AG04449 (cell line): ENCODE measurements at places on chromosomes 1 and 21.

DNA sequence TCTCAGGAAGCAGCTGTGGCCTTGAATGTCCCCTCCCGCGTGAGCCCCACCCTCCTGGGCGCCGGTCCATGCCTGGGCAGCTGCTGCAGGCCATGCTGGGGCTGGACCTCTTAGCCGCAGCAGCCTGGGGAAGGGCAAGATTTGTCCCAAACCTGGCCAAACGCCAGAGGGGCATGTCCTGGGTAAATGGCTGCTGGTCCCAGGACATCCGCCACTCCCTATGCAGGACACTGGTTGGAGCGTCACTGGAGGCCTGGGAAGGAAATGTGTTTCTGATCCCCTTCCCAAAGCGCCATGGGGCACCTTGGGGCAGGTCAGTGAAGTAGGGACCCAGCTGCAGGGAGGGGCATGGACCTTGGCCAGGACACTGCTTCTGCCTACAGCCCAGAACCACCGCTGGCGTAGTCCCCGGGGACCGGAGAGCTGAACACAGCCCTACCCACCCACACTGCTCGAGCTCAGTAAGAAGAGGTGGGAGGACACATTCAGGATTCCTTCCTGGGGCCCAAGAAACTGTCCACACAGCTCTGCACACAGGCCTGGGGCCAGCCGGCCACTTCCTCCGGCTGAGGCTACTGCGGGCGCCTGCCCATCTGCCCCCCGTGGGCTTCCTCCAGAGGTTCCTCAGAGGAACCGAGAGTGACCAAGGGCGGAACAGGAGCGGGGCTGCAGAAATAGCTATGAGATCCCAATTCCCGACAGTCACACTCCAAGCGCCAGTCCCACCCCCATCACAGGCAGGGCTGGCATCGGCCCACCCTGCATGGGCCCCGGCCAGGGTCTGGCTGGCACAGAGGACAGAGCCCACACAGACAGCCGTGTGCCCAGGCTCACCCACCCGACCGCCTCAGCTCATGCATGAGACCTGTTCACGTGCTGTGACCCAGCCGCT lies 10.8 kb upstream of the PLEKHG5 start:
- DNase-seq, result no peak

DNA sequence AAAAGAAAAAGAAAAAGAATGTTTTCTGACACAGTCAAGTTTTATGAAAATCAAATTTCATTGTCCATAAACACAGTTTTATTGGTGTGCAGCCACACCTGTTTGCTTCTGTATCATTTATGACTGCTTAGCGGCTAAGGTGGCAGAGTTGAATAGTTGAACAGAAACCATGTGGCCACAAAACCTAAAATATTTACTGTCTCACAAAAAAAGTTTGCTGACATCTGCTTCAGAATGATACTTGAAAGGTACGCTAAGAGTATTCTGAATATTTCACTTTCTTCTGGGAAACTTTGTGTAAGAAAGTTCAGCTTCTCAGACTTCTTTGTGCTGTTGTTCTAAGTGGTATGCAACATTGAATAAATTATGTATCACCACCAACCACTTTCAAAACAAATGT lies 6.2 kb downstream of the KCNK1 start:
- no peak for DNase-seq

- no peak for DNase-seq
Observed at GRCh38 chr1:236734141-236734765, 48.0 kb downstream of the ACTN2 start.

DNA sequence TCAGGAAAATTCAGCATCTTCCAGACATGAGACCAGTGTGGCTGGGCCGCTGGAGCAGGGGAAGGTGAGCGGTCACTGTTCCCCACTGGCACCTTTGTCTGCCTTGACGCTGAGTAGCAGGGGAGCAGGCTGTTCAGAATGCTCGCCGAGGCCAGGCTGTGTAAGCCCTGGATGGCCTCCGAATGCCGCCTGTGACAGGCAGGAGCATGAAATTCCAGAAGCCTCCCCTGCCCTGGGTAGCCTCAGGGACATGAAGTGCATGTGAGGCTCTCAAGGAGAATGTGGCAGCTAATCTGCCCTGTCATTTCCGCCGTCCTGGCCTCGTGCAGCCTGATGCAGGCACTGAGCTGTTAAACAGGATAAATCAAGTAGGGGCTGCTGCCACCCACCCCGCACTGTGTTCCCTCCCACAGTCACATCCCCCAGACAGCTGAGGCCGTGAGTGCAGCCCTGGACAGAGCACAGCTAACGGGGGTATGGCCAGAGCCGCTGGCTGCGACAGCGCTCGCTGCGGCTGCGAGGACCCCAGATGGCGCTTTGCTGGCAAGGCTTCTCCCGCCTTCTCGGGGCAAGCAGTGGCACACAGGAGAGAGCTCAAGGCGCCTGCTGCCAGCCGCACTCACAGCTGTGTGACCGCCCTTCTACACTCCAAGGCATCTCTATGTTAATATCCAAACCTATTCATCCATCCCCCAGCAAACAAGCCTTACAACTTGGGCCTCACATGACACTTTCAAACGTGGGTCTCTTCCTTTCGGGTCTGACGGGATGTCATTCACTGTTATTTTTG lies 105.0 kb upstream of the COL6A1 start:
- DNase-seq, result no peak

DNA sequence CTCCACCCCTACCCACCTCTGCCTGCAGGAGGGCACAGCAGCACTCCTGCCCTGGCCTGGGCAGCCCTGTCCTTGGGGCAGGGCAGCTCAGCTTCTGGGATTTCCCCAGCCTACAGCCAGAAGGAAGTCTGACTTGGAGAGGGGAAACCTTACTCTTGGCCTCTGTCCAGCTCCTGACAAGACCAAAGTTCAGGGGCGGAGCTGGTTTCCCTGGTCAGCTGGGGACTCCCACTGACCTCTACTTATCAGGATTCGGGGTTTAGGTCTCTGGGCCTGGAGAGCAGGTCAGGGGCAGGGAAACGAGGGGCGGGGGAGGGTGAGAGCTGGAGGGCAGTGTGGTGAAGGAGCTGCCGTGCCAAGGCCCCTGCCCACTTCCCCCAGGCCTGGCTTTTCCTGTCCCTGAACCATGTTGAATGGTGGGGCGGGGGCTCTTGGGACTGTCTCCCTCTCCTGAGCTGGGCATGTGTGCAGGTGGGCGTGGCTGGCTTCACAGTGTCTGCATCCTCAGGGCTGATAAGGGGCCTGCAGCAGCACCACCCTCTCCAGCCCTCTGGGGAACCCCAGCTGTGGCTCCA lies 16.8 kb upstream of the ETV3 start:
- DNase-seq, result no peak

DNA sequence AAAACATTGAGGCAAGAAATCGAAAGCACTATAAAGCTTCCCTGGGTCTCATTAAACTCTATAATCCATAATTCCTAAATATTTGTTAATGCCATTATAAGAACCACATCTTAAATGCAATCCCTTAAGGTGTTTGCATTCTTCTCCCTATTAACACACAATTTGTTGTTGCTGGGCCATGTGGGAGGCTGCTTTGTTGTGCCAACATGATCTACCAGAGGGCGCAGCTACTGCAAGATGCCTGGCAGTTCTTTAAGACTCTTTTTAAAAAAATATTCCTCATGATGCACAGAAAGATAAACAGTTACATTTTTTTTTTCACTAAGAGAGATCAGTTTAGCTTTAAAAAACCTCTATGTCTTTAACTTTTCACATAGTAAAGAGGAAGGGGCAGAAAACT lies 39.0 kb upstream of the BCAS2 start:
- no peak for DNase-seq
